ENCODE measurements at places on chromosomes 2 and 18.

DNA sequence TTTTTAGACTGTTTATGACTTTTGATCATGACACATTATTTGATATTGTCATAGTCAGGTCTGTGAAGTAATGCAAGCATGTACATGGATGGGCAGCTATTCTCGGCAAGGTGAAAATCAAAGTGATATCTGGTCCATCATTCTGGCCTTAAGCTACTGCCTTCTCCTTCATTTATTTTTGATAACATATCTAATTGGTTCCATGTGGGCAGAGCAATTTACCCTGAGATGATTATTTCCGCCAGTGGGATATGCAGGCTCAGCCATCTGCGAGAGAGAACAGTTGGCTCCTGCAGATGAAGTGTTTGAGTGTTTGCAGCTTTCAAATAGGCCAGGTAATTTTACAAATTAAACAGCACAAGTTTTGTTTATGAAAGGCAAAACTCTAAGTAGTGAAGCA lies 116.4 kb downstream of the LYPD6 start:
- DNase-seq = no peak

- no peak for DNase-seq
Observed at GRCh38 chr2:236702657-236703372, 133.2 kb downstream of the ACKR3 start.

DNA sequence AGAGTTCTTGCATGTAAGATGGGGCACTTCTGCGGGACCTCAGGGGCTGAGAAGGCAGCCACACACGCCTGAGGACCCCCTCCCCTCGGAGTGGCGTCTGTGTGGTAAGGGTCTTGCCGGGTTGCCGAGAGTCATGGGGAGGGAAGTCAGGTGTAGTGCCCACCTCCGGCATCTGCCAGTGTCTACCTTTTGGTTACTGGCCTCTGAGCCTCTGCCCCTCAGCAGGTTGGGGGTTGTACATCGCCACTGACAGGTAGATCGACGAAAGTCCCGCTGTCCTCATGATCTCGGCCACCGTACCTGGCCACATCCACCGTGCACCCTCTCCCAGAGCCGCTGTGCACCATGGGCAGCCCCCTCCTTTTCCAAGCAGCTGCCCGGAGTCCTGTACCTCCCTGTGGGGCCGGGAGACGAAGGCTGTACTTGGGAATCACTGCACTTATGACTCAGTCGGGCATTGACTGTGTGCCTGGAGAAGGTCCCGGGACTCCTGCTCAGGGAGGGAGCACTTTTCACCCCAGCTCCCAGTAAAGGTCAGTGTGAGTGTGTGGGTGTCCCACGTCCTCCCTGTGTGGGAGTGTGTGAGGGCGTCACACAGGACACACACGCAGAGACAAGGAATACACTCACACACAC lies 332.4 kb upstream of the MYT1L start:
- no peak for DNase-seq

DNA sequence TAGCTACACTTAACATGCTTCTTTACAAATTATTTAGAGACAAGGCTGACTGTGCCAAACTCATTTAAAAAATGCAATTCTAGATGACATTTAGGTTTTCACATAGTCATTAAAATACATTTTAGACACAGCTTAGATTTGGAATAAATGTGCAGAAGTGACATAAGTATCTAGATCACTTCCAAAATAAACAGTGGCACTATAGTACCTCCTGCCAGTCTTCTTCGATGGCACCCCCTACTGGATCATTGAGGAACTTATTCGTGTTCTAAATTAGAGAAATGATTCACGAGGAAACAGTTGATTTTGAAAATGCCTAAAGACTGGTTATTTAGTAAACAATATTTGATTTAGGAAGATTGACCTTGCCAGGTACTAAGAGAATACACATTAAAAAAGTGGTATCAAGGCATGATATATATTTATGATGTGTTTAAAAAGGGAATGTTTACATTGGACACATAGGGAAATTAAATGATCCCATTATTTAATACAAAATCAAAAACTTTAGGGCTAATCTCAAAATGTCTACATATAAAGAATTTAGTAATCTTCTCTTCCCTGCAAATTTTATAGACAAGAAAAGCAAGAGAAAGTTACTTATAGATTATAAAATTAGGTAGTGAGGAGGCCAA lies 323.9 kb downstream of the XIRP2 start:
- peak; percentile 40 for DNase-seq

GRCh38 chr2:48755473-48755872 lies at the start of gene LHCGR:
TSS of gene LHCGR (minus strand) at chr2:48755724. CDS start at chr2:48755671, 53 bp downstream.
- DNase-seq = no peak

DNA sequence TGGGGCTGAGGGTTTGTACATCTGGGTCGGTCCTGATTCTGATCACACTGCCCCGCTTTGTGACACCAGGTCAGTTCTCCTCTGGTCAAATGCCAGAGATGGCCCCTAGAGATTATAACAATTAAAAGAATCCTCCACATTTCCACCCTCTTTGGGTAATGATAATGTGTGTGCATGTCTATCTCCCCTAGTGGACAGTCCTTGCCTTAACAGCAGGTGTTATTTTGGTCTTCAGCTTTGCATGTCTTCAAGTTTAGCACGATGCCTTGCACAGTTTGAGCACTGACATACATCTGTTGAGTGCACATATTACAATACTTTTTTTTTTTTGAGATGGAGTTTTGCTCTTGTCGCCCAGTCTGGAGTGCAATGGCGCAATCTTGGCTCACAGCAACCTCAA lies 25.7 kb upstream of the COX7A2L start:
- DNase-seq = no peak

- no peak for DNase-seq
Observed at GRCh38 chr2:73736378-73736777, 767 bp downstream of the TPRKB start.

DNA sequence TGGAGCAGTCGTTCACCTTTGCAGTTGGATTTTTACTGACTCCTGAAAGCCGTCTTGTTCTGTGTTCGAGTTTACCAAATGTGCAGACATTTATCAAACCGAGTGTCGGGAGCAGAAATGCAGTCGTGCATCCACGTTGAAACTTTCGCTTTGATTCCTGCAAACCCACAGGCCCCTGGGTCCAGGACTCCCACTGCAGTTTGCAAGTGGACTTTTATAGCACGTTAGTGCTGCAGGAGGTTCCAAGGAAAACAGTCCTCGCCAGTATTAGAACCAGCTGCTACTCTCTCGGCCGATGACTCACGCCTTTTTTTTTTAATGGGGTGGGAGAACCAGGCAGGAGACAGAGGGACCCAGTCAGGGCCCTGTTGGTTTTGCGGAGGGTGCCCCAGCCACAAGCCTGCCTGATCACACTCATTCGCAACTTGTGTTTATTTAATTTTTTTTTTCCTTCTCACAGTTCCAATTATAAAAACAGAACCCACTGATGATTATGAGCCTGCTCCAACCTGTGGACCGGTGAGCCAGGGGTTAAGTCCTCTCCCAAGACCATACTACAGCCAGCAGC lies 90.1 kb downstream of the NFATC1 start:
- no peak for DNase-seq

- no peak for DNase-seq
Observed at GRCh38 chr2:223585666-223586065, 16.5 kb downstream of the SCG2 start.

GRCh38 chr2:49972699-49973098 lies 818.4 kb upstream of the FSHR start:
- DNase-seq = peak; percentile 90

DNA sequence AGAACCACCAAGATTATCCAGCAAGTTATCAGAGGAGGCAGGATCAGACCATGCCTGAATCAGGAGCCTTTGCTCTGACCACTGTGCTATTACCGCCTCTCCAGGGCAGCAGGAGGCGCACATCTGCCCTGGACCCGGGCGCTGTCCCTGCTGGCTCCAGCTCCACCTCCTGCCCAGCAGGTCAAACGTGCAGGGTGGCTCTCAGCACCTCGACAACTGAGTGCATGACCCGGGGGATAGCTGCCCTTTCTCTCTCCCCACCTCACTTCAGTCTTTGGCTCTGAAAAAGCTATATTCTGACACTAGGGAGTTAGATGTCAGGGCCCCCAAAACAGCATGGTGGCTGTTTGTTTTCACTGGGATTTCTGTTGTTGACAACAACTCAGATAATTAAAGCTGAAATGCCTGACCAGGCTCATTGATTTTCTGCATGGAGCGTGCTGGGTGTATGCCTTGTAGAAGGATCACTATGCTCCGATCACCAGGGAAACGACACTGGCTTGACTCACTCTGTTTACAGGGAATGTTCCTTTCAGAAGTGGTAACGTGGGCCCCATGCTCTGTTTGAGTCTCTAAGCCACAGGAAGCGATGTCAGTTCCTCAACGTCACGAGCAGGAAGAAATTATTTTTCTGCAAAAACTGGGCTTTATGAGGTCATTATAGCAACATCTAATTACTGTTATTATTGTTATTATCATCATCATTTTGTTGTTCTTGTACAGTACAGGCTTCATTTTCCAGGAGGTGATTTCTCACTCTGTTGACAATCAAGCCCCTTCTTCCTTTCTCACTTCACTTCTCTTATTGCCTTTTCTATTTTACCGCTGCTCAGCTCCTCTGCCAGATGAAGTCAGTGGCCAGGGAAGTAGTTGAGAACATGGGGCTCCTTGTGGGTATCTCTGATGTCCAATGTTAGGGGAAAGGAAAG lies 125.6 kb downstream of the PLB1 start:
- DNase-seq = peak; percentile 45

DNA sequence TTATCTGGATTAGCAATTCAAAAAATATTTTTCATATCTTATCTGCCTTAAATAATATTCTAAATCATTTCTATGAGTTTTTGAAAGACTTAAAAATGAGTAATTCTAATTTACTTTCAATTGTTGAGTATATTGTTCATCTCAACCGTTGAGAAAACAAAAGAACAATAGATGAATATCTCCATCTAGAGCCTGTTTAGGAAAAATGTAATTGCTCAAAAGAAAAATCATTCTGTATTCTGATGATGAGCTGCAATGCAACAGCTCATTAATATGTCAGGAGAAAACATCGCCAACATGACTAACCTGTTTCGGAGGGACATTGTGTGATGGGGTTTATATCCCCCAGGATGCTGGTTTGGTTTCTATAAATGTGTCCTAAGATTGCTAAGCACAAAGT lies 417.6 kb downstream of the SUCLG1 start:
- DNase-seq = no peak

DNA sequence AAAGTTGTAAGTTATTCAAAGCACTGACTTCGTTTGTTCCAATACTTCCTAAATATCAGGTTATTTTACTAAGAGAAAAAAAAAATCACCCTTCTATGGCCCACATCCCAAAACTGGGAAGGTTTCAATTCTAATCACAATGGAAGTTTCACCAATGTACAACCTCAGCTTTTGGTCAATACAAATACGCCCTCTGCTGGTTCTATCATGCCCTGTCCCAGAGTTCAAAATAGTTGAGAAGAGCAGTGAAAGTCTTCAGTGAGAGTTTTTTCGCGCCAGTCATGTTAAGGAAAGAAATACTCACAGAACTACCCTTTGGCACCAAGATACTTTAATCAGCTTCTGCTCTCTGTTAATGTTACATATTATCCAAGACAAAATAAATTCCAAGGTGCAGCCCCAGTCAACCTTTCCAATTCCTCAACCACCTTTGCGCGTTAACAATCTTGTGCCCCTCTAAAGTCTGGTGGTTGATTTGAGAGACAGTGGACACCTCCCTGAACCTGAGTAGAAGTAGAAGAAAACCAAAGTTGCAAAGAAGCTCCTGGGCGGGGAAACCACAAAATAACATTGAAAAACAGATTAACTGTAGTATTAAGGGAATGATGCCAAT lies 59.9 kb downstream of the SUMO1 start:
- peak; percentile 57 for DNase-seq

DNA sequence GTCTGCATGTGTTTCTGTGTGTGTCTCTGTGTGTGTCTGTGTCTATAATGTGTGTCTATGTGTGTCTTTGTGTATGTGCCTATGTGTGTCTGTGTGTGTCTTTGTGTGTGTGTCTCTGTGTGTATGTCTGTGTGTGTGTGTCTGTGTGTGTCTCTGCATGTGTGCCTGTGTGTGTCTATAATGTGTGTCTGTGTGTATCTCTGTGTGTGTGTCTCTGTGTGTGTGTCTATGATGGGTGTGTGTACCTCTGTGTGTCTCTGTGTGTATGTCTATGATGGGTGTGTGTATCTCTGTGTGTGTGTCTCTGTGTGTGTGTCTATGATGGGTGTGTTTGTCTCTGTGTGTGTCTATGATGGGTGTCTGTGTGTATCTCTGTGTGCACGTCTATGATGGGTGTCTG lies 126.2 kb upstream of the GPC1 start:
- DNase-seq = no peak
